ENCODE measurements at places on chromosomes 13 and 19.

DNA sequence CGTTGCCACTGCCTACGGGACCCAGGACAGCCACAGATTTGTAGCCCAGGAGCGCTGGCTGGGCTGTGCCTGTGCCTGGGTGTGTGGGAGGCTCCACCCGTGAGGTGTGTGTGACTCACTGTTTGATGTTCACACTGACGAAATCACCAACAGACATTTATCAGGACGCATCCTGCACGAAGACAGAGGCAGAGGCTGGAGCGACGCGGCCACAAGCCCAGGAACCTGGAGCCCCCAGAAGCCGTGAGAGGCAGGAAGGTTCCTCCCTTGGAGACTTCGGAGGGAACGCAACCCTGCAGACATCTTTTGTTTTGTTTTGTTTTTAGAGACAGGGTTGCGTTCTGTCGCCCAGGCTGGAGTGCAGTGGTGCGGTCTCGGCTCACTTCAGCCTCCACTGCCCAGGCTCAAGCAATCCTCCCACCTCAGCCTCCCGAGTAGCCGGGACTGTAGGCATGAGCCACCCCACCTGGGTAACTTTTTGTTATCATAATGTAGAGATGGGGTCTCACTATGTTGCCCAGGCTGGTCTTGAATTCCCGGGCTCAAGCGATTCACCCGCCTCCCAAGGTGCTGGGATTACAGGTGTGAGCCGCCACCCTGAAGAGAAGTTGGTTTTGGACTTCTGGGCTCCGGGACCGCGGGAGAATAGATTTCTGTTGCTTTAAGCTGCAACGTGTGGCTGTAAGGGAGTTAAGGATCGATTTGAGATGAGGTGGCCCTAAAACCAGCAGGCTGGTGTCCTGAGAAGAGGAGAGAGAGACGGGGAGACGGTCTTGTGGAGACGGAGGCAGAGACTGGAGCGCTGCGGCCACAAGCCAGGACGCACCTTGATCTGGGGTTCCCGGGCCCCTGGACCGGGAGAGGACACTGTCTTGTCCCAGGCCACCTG is 24.9 kb upstream of the WDR18 start:
- peak; percentile 59 for DNase-seq

DNA sequence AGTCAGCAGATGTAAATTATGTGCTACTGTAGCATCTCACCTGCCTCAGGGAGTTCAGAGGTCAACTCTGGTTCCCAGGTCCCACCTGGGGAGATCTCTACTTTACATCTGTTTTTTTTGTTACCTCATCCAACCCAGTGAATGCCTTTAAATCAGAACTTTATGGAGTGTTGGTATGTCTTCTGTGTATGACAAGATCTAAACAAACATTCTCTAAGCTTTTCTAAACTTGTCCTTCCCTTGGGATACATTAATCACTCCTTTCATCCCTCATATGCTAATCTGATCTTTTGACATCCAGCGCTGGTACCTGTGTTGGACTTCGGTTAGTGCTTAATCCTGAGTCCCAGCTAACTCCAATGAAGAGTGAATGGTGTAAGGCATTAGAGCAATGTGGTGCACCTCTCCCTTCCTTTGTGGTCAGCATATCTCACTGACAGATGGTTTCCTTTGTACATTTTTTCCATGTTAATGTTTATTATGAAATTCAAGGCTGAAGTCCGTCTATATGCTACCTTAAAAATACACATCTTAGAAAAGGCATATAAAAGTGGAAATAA is 213.4 kb downstream of the ABCC4 start:
- no peak for DNase-seq

DNA sequence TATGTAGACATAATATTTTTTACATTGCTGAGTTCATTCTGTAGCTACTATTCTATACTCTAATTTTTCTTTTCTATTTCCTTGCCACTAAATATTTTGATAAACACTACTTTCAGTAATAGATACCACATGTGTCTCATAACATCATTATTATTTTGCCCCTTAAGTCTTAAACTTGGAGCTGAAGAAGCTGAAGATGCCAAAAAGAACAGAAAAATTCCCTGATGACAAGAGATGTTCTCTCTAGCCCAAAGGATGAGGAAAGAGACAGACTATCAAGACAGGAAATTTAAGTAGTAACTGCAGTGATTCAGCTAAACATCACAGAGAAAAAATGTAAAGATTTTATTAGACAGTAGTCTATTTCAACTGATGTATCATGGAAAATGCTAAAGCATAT is 322.0 kb upstream of the KLHL1 start:
- DNase-seq: no peak

GRCh38 chr19:14440049-14440448 is 6.9 kb downstream of the PKN1 start:
- DNase-seq: peak; percentile 78

- no peak for DNase-seq
Measured at GRCh38 chr13:112104881-112105234, 37.9 kb downstream of the SOX1 start.

DNA sequence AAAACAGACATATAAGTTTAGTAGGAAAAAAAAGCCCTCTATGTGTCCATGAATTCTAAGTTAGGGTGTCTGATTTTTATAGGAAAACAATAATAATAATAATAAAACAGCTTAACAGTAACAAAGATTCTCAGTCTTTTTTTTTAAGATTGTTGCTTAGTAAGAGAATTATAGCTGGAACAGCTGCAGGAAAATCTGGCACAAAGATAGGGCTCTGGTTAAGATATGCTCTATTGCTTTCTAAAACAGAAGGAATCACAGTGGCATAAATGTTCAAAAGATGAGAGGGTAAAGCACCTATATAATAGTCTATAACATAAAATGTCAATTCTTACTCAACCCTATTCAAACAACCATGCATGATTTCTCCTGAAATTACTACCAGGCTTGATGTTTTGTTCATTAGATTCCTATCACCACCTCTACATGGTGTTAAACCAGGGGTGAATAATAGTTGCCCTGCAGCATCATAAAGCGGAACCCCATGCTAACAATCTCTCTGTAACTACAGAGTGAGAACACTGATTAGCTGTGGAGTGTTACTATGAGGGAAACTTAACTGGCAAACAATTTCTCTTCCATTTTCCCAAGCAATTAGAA is 541.4 kb upstream of the MIR17HG start:
- DNase-seq: no peak

DNA sequence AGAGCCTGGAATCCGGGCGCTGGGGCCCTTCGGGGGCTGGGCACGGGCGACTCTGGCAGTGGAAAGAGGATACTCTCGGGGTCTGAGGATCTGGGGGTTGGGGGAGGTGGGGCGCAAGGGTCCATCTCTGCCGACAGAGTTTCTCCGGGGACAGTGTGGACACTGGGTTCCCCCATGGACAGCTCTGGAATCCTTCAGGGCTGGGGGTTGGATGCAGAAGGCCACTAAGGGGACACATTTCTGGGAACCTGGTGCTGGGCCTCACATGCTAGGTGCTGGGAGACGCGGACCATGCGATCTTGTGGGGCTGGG is 2.3 kb downstream of the TGFBR3L start:
- no peak for DNase-seq

GRCh38 chr19:16446108-16446723 is 25.6 kb downstream of the EPS15L1 start:
- no peak for DNase-seq

Data from activated naive CD4-positive, alpha-beta T cell treated with Interleukin-2 at 50 U/mL for 16 hours (primary cell).